ENCODE measurements at places on chromosomes 4 and X.

DNA sequence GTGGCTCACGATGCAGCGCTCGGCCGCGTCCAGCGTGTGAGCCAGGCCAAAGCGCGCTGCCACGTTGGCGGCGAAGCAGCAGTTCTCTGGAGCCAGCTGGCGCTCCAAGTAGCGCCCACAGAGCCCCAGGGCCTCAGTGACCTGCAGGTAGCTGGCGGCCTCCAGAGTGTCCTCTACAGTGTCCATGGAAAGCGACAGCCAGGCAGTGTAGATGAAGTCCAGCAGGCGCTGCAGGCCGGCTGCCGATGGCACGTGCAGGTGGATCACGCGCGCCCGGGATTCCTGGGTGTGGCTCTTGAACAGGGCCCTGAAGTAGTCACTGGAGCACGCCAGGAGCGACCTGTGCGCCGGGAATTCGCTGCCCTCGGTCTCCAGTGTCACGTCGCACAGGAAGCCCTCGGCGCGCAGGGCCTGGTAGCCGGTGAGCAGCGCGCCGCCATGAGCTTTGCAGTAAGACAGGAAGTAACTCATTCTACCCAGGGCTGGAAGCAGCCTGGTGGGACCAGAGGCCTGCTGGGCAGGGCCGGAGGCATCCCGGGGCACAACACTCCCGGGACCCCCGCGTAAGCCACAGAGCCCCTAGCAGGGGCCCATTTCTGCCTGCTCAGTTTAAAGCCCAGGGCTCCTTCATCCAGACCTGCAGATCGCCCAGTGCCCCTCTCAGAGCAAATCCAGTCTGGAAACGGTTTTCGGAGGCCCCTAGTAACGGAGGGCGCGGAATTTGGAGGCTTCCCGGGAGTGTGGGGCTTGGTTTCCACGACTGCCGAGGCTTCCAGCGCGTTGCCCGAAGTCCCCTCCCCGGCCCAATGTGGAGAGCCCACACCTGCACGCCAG lies 595 bp downstream of the KLHL34 start:
- DNase-seq = no peak
- no peaks in the 10 kb centered on the region for H3K36me3 ChIP-seq
- H3K4me1 ChIP-seq = peaks cover 15% of the 10 kb centered on the region
- no peaks in the 10 kb centered on the region for H3K27me3 ChIP-seq
- no peak overlapping the region for H3K4me3 ChIP-seq

DNA sequence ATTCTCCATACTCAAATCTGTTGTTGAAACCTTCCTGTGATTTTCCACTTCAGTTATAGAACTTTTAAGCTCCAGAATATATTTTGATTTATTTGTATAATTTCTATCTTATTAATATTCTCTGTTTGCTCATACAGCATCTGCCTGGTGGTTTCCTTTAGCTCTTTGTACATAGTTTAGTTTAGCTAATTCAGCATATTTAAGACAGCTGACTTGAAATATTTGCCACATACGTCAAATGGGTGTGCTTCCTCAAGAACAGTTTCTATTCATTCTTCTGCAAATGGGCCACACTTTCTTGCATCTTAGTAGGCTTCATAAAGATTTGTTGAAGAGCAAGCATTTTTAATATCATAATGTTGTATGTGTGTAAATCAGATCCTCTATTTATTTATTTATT lies 101.8 kb downstream of the MAGEC1 start:
- no peak overlapping the region for H3K27ac ChIP-seq
- no peak overlapping the region for H3K4me3 ChIP-seq
- no peak for DNase-seq
- H3K36me3 ChIP-seq = no peaks in the 10 kb centered on the region
- H3K4me1 ChIP-seq = no peaks in the 10 kb centered on the region
- no peaks in the 10 kb centered on the region for H3K27me3 ChIP-seq

DNA sequence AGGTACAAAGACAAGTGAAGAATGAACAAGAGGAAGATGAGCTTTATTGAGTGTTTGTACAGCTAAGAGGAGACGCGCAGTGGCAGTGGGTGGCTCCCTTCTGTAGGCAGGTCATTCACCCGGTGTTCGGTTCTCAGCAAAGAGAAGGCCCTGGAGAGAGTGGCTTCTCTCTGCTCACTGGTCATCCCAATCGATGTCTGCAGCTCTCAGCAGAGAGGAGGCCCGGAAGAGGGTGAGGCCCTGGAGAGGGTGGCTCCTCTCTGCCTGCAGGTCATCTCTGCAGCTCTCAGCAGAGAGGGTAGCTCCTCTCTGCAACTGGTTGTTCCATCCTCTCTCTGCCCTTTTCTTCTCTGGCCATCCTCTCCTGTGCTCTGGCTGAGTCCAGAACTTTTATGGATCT lies 126.5 kb downstream of the UGT8 start:
- H3K4me1 ChIP-seq = peaks cover 6% of the 10 kb centered on the region
- DNase-seq = peak; percentile 7
- H3K27me3 ChIP-seq = no peaks in the 10 kb centered on the region
- H3K4me3 ChIP-seq = no peak overlapping the region
- H3K36me3 ChIP-seq = no peaks in the 10 kb centered on the region

- no peak overlapping the region for H3K4me3 ChIP-seq
- no peak overlapping the region for H3K27ac ChIP-seq
- H3K36me3 ChIP-seq = no peaks in the 10 kb centered on the region
- DNase-seq = no peak
These were observed 585.0 kb downstream of the STPG2 start for GRCh38 chr4:97558204-97558778.

- peak; percentile 12 for DNase-seq
- H3K27me3 ChIP-seq = no peaks in the 10 kb centered on the region
- H3K27ac ChIP-seq = no peak overlapping the region
- no peaks in the 10 kb centered on the region for H3K4me1 ChIP-seq
- H3K4me3 ChIP-seq = peak overlapping the region; percentile 53
These were observed 352 bp upstream of the MAP3K15 start for GRCh38 chrX:19515615-19516105.

- no peak overlapping the region for H3K27ac ChIP-seq
- DNase-seq = peak; percentile 7
- H3K4me3 ChIP-seq = no peak overlapping the region
- H3K4me1 ChIP-seq = no peaks in the 10 kb centered on the region
- H3K36me3 ChIP-seq = no peaks in the 10 kb centered on the region
These were observed 981.9 kb upstream of the TENM3 start for GRCh38 chr4:181261279-181261678.

GRCh38 chrX:10381193-10381592 lies 224.4 kb downstream of the CLCN4 start:
- no peaks in the 10 kb centered on the region for H3K36me3 ChIP-seq
- DNase-seq = no peak
- H3K27ac ChIP-seq = no peak overlapping the region
- no peak overlapping the region for H3K4me3 ChIP-seq
- no peaks in the 10 kb centered on the region for H3K4me1 ChIP-seq
- H3K27me3 ChIP-seq = no peaks in the 10 kb centered on the region

DNA sequence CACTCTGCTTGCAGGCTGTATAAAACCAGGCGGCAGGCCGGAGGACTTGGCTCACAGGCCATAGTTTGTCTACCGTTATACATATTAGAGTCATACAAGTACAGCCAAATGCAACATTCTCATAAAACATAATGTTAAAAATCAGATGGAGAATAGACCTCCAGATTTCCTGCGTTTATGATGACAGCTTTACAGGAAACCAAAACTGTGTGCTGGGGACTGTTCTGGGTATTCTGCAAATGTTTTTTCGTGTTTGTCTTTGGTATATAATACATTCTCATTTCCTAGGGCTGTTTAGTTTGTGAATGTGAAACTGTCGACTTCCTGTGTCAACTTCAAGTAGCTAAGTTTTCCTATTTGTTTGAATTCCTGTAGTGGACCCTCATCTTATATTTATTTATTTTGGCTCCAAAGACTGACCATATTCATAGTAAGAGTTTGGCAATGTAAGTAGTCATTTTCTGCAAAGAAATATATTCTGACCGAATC lies 79.5 kb upstream of the FAM9C start:
- H3K27ac ChIP-seq = no peak overlapping the region
- H3K4me3 ChIP-seq = no peak overlapping the region
- no peak for DNase-seq
- H3K4me1 ChIP-seq = peaks cover 5% of the 10 kb centered on the region

GRCh38 chr4:69044247-69044646 lies 52.0 kb upstream of the UGT2B7 start:
- no peak for DNase-seq
- no peak overlapping the region for H3K27ac ChIP-seq
- H3K4me3 ChIP-seq = no peak overlapping the region
- H3K27me3 ChIP-seq = no peaks in the 10 kb centered on the region
- no peaks in the 10 kb centered on the region for H3K36me3 ChIP-seq

DNA sequence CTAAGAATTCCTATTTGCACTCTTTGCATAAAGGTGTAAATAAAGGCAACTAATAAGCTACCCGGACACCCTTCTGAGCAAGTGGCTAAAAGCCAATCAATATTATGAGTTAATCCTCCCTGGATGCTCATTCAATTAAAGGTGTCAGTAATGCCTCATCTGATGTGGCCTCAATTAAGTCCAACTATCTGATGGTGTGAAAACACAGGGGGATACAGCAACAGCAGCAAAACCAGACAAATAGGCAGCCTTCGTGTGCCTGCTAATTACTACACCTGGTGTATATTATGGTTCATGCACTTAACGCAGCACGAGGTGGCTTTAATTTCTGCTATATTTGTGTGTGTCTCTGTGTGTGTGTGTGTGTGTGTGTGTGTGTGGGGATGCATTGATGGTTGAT lies 244.4 kb downstream of the DCLK2 start:
- no peak overlapping the region for H3K27ac ChIP-seq
- H3K36me3 ChIP-seq = no peaks in the 10 kb centered on the region
- H3K4me3 ChIP-seq = no peak overlapping the region
- no peak for DNase-seq
- H3K4me1 ChIP-seq = peaks cover 13% of the 10 kb centered on the region
- H3K27me3 ChIP-seq = no peaks in the 10 kb centered on the region

GRCh38 chr4:87180767-87181166 lies 39.7 kb downstream of the KLHL8 start:
- no peaks in the 10 kb centered on the region for H3K4me1 ChIP-seq
- no peak overlapping the region for H3K4me3 ChIP-seq
- H3K27me3 ChIP-seq = no peaks in the 10 kb centered on the region
- no peak for DNase-seq
- H3K36me3 ChIP-seq = peaks cover 2% of the 10 kb centered on the region

DNA sequence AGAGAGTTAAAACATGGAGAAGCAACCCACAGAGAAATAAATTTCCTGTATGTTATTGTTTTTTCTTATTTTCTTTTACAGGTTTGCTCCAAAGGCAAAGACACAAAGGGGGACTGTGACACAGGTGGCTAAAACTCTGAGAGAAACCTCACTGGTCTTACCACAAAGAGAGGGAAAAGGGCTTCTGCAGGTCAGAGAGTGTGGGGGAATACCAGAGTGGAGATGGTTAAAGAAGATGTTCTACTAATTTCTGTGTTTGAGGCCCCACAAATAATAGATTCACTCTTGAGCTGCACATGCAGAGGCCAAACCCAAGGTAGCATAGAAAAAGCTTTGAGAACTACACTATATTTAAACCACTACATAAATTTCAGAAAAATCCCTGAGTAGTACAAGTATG lies 151.3 kb downstream of the GABRA3 start:
- no peaks in the 10 kb centered on the region for H3K27me3 ChIP-seq
- DNase-seq = no peak
- no peak overlapping the region for H3K4me3 ChIP-seq
- no peaks in the 10 kb centered on the region for H3K36me3 ChIP-seq
- H3K4me1 ChIP-seq = no peaks in the 10 kb centered on the region

GRCh38 chr4:159382856-159383561 lies 280.1 kb downstream of the RAPGEF2 start:
- no peak overlapping the region for H3K4me3 ChIP-seq
- no peaks in the 10 kb centered on the region for H3K27me3 ChIP-seq
- H3K27ac ChIP-seq = no peak overlapping the region

GRCh38 chr4:8451440-8452182 lies 11.0 kb downstream of the TRMT44 start:
- H3K36me3 ChIP-seq = peaks cover 54% of the 10 kb centered on the region
- no peak for DNase-seq
- H3K4me3 ChIP-seq = no peak overlapping the region
- H3K4me1 ChIP-seq = no peaks in the 10 kb centered on the region

- H3K4me1 ChIP-seq = no peaks in the 10 kb centered on the region
- no peaks in the 10 kb centered on the region for H3K27me3 ChIP-seq
- H3K36me3 ChIP-seq = no peaks in the 10 kb centered on the region
- DNase-seq = no peak
- no peak overlapping the region for H3K4me3 ChIP-seq
These were observed 324.0 kb downstream of the DHRSX start for GRCh38 chrX:2176733-2177132.

DNA sequence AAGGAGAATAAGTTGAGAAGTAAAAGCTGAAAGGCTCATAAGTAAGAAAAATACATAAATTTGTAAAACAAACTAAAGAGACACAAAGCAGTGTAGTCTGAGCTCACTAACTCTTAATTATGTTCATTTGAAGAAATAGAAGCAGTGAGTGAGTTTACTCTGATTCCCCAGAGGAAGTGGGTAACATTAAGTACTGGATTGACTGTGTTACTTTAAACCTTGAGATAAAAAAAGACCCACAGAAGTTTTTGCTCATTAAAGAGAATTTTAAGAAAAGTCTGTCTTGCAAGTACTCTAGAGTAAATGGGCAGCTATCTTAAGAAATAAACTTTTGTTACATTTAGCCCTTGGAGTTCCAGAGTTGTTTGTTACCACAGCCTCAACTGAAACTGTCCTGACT lies 2466.9 kb downstream of the PCDH7 start:
- no peak overlapping the region for H3K4me3 ChIP-seq
- no peaks in the 10 kb centered on the region for H3K27me3 ChIP-seq
- DNase-seq = no peak
- H3K4me1 ChIP-seq = peaks cover 10% of the 10 kb centered on the region

Measured in SJCRH30 (cell line).